ENCODE measurements at places on chromosomes 12 and 14.

DNA sequence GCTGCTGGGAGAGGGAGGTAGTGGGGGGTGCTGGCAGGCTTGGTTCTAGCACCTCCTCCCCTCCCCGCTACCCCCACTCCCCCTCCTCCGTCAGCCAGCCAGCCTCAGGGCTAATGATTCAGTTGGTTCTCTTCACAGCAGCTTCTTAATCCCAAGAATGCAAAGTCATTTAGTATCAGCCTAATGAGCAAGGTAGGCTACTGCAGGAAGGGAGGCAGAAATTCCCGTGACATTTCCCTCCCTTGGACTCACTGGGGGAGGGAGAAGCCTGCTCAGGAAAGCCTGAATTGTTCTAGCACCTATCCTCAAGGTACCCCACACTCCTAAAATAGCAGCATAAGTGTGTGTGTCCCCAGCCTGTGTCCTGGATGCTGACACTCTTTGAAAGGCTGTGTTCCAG is 29.8 kb downstream of the ITPK1 start:
- DNase-seq, result peak; percentile 80

GRCh38 chr12:46332260-46332659 is 40.3 kb downstream of the SLC38A2 start:
- DNase-seq, result no peak

DNA sequence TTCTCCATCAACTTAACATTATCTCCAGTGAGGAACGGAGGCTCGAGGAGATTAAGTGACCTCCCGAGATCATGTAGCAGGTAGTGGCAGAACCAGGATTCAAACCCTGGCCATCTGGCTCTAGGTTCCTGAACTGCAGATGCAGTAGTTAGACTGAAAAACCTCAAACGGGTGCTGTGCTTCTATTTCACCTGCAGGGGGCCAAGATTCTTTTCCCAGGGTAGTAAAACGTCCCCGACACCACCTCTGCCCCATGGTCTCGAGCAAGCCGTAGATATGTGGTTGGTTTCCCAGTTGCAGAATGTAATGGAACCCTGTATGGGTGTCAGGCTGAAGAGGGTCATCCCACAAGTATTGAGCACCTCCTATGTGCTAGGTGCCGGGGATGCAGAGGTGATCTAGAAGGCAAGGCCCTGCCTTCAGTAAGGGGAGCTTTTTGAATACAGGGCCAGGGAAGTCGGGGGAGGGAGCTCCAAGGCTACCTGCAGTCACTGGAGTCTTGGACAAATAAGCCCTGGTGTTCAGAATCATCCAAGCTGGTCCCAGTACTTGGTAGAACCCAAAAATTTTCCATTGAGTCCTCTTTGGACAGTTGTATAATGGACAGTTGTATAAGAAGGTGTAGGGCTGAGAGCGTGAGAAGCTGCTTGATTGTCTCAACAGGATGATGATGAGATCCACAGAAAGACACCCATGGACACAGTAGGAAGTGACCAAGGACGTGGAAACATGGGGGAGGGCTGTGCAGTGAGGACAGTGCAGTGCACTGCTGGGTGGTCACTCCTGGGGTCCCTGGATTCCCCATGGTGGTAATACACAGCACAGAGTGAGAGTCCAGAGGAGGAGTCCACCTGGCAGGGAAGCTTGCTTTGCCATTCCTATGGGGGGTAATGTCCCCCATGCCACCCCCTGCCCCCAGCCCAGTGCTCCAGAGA is 197.2 kb downstream of the CHST11 start:
- DNase-seq, result no peak

GRCh38 chr12:124754949-124755800 is 108.5 kb downstream of the SCARB1 start:
- DNase-seq, result peak; percentile 89

DNA sequence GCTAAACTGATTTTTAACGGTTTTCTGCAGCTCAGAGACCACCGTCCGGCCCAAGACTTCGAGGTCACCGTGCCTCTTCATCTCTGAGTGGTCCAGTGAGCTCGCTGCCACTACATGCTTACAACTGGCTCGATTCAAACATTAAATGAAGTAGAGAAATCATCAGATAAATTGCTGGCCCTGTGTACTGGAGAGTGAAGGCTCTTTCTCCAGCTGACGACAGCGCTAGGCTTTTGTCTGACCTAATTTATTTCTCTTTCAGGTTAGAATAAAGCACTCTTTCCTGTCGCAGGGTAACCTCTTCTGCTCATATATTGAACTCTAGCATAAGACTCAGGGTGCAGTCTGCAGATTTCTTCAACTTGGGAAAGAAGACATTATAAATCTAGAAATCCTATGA is 6.4 kb downstream of the BCL11B start:
- peak; percentile 30 for DNase-seq
